ENCODE measurements at places on chromosomes 2 and 18.

GRCh38 chr18:55997151-55997561, 409.2 kb upstream of the TCF4 start:
- DNase-seq: peak; percentile 40

DNA sequence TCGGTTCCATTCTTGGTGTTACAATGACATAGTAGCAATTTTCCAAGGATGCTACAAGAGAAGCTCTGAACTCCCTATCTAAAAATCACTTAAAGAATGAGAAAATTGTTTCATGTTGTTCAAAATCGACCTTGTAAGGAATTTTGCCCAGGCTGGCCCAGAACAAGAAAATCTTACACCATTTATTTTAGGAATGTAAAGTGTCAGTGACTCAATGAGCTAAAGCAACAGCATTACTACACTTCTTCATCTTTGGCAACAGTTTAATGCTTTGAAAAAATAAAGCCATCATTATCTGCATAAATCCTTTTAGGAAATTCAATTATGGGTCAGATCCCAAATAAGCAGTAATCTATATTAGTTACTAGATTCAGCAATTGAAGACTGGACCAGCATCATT, 38.6 kb downstream of the SLC25A12 start:
- peak; percentile 46 for DNase-seq

DNA sequence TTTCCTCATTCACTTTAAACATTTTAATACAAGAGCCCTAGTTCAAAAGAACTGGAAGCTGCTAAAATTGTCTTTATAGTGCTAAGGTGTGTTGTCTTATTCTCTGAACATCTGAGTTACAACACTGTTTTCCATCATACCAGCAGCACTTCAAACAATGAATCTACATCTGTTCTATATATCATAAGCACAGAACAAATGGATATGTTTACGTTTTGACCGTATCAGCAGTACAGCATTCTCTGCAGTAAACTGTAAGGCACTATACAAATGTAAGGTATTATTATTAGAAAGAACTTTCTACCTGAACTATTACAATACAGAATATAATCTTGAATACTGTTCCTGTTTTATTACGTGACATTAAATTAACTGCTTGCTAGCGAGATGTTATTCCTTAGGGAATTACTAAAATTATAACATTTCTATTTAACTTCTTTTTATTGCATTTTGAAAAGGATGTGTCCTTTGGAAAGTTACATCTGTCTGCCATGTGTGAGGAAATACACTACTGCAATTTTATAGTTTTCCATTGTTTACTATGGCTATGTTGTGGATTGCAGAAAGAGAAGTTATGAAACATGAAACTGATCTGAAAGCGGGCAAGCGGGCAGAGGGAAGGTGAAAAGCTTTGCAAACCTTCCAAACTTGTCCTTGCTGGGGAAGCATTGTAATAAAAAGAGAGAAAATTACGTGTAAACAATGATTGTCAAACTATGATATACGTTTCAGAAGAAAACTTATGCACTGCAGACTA, 13.7 kb downstream of the NCKAP1 start:
- DNase-seq: peak; percentile 17

GRCh38 chr2:109162999-109163398, 34.0 kb downstream of the SH3RF3 start:
- peak; percentile 57 for DNase-seq

- DNase-seq: no peak
These were observed 352 bp upstream of the HOXD9 start for GRCh38 chr2:176122052-176122682.

DNA sequence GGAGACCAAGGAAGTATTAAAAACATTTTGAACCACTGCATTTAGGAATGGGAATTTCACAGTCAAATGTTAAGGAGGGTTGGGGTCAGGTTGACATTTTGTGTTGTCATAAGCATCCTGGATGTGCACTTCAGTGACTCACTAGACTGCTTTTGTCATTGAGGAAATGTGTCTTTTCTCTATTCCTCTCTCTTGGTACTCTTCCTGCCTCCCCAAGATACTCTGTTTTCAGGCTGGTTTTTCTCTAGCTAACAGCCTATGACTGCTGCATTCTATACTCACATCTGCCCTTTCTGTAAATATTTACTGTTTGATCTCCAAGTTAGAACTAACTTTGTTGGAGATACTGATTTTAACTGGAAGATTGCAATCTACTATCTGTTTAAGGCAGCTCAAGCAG, 23.4 kb downstream of the XRCC5 start:
- no peak for DNase-seq

GRCh38 chr18:47987388-47987699, 56.9 kb upstream of the SMAD2 start:
- DNase-seq: peak; percentile 19

- no peak for DNase-seq
These were observed 26.1 kb upstream of the MAL start for GRCh38 chr2:94999431-94999883.

- no peak for DNase-seq
These were observed 10.9 kb downstream of the ALS2 start for GRCh38 chr2:201769666-201770373.

DNA sequence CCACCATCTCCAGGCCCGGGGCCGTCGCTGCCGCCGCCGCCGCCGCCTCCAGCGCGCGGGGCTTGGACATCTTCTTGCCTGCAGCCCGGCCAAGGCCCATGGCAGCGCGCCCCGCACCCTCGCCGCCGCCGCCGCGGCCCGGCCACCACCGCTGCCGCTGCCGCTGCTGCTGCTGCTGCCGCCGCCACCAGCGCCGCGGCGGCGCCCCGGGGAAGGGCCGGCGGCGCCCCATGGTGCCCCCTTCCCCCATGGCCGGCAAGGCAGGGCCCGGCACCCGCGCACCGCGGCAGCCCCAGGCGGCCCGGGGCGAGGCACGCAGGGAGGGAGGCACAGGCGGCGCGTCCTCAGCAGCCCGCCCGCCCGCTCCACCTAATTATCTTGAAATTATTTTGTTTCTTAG, 3057.4 kb downstream of the RPIA start:
- DNase-seq: no peak

GRCh38 chr2:28745876-28746275, 5.8 kb upstream of the PPP1CB start:
- DNase-seq: no peak

GRCh38 chr2:157840568-157841156, 35.5 kb downstream of the ACVR1 start:
- DNase-seq: peak; percentile 81

DNA sequence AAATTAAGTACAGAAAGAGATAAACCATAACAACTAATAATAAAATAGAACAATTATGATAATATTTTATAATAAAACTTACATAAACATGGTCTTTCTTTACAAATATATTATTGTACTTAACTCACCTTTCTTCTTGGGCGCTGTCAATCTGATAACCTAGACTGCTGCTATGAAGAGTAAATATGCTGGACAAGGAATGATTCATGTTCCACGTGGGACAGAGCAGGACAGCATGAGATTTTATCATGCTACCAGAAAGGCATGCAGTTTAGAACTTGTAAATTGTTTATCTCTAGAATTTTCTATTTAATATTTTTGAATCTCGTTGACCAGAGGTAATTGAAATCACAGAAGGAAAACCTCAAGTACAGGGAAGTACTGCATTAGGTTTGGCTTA, 210.7 kb downstream of the ANKRD30B start:
- DNase-seq: no peak

GRCh38 chr2:202035089-202035940, 1.7 kb downstream of the FZD7 start:
- peak; percentile 82 for DNase-seq

DNA sequence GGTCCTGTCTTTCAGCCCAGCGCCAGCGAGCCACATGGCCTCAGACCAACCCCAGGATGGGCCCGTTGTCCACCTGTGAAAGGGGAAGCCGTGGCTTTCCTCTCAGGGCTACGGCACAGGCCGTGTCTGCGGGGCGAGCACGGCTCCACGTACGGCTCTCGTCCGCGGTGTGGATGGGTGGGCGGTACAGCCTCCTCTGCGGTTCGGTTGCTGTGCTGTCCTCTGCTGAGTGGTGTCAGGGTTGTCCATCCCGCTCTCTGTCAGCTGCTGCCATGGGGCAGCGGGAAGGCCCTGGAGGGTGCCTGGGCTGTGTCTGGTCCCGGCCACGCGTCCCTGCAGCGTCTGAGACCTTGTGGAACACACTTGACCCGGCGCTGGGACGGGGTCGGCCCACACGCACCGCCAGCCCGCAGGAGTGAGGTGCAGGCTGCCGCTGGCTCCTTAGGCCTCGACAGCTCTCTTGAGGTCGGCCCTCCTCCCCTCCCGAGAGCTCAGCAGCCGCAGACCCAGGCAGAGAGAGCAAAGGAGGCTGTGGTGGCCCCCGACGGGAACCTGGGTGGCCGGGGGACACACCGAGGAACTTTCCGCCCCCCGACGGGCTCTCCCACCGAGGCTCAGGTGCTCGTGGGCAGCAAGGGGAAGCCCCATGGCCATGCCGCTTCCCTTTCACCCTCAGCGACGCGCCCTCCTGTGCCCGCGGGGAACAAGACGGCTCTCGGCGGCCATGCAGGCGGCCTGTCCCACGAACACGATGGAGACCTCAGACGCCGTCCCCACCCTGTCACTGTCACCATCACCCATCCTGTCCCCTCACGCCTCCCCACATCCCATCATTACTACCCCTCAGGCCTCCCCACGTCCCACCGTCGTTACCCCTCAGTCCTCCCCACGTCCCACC, 128.7 kb downstream of the NFATC1 start:
- no peak for DNase-seq

DNA sequence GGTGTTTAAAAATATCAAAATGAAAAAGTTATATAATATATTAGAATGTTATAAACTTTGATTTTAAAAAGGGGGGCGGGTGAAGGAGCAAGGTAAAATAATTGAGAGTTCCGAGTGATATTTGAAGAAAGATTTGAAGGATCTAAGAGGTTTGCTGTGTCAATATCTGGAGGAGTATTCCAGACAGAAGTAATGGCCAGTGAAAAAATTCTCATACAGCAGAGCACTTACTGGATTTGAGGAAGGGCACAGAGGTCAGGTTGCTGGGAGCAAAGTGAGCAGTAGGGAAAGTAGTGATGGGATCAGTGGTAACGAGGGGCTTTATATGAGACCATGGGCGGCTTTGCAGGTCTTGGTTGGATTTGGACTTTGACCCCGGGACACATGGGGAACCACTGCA, 531.5 kb downstream of the ADCYAP1 start:
- DNase-seq: no peak

DNA sequence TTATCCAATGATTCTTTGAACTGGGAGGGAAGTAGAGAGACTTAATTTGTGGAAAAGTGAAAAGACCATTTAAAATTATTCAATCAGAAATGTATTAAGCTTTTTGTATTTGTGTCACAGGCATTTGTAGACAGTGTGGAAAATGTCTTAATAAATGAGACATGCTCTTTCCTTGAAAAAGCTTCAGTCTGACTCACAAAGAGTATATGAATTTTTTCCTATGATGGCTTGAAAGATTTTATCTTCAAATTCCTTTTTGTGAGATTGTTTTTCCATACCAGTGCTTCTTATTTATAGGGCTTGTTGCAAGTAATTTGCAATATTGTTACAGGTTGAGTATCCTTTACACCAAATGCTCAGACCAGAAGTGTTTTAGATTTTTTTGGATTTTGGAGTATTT, 39.5 kb downstream of the STON1 start:
- peak; percentile 18 for DNase-seq

DNA sequence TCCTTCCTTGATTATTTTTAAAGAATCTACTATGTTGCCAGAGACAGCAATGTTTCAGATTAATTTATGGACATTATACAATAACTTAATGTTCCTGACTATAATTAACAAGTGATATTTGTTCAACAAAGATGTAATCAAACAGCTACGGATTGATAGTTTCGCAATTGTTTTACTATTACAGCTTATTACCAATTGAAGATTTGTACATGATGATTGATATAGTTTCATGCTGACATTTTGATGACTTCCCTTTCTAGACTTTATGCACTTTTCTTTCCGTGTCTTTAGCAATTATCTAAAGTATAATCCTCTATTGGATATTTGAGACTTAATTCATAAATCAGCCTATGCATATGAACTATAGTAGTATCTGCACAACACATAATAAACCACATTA, 6.5 kb downstream of the SP5 start:
- DNase-seq: no peak

- DNase-seq: no peak
These were observed 341.6 kb upstream of the CDH7 start for GRCh38 chr18:65409261-65409660.

DNA sequence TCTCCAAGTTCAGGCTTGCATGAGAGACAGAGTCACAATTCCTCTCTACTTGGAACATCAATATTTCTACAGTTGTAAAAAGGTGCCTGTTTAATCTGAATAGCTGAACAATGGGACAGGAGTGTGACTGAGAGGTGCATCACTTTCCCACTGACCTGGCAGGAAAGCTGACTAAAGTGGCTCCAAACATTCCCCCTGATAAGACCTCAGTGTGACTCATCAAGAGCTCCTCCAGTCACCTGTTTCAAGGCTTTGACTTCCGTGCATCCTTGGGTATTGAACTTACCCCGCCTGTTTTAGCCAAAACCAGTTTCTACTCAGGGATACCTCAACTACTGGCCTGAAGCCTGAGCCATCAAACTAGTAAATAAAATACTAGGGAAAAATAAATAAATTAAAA, 453.9 kb upstream of the DDX18 start:
- no peak for DNase-seq

DNA sequence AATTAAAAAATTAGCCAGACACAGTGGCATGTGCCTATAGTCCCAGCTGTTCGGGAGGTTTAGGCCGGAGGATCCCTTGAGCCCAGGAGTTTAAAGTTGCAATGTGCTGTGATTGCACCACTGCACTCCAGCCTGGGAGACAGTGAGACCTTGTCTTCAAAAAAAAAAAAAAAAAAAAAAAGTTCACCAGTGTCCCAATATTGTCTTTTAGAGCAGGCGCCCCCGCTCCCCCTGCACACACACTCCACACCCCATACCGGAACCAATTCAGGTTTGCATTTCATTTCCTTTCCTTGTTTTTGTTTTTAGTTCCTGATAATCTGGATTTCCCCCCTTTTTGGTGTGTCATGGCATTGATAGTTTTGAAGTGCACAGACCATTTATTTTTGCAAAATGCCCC, 10.4 kb downstream of the TMEM87B start:
- DNase-seq: no peak

DNA sequence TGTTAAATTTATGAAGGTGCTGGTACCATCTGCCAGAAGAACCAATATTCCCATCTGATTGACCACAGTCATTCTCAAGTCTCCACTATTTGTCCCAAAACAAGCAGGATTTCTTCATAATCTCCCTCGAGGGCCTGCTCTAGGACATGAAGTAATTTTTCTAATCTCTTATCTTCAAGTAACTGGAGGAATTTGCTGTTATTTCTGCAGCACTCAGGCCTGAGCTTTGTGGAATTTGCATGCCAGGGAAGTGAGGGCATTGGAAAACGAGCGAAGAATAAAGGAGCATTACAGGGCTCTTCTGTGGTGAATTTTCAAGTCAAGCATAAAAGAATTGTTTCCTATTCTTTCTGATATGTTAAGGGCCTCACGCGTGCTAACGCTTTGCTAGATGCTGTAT, 161.2 kb upstream of the EPAS1 start:
- DNase-seq: no peak

DNA sequence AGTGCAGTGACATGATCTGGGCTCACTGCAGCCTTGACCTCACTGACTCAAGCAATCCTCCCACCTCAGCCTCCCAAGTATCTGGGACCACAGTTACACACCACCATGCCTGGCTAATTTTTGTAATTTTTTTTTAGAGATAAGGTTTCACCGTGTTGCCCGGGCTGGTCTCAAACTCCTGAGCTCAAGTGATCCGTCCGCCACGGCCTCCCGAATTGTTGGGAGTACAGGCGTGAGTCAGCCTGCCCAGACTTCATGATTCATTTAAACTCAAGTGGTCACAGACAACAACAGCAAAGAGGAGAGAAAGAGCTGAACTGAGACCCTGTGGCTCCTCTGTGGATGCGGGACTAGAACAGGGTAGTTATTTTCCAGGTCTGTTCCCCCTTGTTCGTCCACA, 83.0 kb downstream of the TSHZ1 start:
- DNase-seq: peak; percentile 26

Data from fibroblast of upper back skin (primary cell).